NCI-H510A treated with DMSO at 0.1 percent for 48 hours (cell line): ENCODE measurements at places on chromosomes 2 and 18.

DNA sequence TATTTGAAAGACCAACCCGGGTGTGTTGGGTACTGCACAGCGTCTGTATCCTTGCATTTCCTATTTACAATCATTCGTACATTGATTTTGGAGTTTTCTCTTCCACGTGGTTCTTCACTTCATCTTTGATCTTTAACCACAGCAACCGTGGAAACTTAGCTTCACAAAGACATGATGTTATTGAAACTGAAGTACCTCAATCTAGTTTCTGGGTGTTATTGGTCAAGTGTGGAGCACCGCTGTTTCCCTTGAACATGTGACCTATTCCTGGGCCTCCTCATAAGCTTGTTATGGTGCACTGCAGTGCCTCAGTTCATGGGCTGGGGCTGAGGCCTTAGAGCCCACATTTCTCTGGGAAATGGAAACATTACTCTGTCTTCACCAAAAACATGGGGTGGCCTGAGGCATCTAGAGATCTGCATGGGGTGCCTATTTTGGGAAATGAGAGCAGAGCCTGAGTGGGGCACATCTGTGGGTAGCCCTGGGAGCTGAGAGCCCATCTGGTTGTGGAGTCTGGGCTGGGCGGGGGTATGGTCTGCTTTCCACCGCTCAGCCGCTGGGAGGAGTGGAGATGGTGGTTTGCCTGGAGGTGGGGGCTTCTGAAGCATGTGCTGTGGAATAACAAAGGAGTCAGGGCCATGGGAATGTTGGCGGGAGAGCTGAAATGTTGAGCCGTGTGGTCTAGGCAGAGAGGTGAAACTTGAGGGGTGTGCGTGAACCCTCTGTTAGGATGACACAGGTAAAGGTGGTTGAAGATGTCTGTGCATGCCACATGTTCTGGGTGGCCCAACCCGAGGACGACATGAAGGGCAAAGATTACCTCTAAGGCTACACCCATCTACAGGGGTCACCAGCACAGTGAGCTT, 37.4 kb downstream of the ZNF236 start:
- no peak for DNase-seq

GRCh38 chr2:64212346-64212745, 68.1 kb upstream of the PELI1 start:
- DNase-seq: no peak

DNA sequence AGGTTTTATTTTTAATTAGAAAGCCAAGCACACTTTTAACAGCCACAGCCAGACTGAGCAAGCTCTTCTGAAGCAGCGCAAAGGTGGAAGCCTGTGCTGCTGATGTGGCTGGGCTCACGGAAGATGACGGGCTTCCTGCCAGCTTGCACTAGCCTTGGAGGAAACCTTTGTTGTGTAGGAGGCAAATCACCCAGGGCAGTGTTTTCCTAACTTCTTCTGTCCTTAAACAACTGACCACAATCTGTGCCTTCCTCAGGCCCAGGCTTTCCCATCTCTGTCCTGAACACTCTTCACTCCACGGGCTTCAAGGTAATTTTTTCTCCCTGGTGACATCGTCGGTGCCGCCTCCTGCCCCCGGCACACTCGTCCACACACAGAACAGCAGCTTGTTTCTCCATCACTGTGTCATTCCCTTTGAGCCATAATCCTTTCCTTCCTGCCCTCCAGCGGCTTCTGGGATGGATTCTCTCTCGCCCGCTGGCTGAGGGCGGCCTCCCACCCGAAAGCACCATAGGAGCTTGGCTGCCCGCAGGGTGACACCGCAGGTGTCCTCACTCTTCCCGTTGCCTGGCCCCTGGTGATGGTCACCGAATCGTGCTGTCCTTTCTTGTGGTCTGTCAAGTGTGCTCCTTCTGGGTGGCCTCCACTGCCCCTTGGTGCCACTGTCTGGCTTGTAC, 31.1 kb upstream of the INHBB start:
- no peak for DNase-seq

DNA sequence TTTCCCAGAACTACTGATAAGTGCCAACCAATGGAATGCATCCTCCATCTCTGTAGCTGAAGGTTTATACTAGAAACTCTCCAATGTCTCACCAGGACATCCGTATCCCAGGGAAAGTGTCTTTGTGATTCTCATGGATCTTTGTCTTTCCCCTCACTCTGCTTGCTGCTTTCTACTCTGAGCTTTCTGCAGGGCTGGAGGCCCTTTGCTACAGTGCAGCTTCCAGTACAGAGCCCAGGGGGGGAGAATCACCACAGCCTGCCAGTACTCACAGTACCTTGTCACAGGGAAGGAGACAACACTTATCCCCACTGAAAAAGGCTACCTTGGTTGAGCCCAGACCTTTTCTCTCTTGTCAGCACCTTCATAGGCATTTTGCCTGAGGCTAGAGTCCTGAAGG, 627.0 kb downstream of the CNTNAP5 start:
- no peak for DNase-seq

DNA sequence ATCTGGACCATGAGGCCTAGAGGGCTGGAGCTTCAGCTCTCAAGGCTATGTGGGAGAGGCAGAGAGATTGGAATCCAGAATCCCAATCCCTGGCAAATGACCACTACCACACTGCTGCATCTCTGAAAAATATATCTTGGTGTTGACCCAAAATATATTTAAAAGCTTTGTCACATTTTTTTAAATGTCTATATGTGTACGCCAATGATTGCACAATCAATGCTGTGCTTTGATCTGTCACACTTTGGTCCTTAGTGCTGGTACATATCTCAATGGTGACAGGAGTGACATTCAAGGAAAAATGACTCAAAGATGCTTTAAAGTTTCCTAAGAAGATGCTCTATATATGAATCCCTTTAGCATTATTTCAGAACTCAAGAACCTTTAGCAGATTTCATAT, 31.7 kb upstream of the NEDD4L start:
- no peak for DNase-seq

GRCh38 chr2:29657674-29658073, 263.7 kb downstream of the ALK start:
- DNase-seq: no peak

GRCh38 chr2:127347015-127347414, 40.8 kb downstream of the MAP3K2 start:
- no peak for DNase-seq

GRCh38 chr18:74446631-74447403, 10.3 kb downstream of the DIPK1C start:
- no peak for DNase-seq

DNA sequence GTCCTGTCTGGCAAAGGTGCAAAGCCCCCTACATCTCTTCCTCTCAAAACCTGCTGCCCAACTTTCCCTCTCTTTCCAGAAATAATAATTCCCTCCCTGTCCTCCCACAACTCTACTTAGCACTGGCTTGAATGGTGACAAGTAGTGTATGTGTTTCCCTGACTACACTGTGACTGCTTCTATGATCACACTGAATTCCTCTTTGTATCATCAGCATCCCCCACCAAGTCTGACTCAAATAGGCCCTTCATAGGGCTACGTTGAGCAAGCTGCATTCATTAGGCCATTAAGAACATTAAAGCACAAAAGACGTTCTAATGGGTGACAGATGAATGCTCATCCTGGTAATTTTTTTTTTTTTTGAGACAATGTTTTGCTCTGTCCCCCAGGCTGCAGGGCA, 13.7 kb upstream of the ST3GAL5 start:
- DNase-seq: no peak

- peak; percentile 67 for DNase-seq
Measured at GRCh38 chr2:122414902-122415301, 659.5 kb downstream of the TSN start.

DNA sequence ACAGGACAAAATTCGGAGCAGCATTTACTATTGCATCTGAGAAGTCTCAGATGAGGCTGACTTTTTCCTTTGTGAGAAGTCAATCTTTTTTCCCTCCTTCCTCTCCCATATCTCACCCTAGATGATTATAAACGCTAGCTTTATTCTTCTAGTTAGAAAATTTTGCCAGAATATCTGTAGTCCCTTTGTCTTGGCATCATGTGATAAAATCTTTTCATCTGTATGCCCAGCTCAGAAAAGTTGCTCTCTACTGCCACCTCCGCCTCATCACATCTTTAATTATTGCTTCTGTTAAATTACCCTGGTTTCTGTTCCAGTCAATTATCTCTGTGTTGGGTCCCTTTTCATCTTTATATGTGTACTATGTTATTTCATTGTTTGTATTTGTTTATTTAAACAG, 210.8 kb upstream of the SLC35G4 start:
- DNase-seq: peak; percentile 0

DNA sequence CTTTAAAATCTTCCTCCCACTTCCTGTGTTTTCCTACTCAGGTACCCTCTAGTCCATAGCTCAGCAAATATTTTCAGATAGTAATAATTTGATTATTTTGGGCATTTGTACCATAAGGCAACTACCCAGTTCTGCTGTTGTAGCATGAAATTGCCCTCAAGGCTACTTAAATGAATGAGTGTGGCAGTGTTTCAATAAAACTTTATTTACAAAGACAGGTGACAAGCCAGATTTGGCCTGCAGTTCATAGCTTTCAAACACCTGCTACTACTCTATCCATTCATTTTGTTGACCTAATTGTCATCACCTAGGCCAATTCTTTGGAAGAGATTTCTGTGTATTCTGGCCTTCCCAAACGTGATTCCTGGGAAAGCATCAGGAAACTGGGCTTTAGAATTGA, 28.9 kb downstream of the NYAP2 start:
- no peak for DNase-seq

DNA sequence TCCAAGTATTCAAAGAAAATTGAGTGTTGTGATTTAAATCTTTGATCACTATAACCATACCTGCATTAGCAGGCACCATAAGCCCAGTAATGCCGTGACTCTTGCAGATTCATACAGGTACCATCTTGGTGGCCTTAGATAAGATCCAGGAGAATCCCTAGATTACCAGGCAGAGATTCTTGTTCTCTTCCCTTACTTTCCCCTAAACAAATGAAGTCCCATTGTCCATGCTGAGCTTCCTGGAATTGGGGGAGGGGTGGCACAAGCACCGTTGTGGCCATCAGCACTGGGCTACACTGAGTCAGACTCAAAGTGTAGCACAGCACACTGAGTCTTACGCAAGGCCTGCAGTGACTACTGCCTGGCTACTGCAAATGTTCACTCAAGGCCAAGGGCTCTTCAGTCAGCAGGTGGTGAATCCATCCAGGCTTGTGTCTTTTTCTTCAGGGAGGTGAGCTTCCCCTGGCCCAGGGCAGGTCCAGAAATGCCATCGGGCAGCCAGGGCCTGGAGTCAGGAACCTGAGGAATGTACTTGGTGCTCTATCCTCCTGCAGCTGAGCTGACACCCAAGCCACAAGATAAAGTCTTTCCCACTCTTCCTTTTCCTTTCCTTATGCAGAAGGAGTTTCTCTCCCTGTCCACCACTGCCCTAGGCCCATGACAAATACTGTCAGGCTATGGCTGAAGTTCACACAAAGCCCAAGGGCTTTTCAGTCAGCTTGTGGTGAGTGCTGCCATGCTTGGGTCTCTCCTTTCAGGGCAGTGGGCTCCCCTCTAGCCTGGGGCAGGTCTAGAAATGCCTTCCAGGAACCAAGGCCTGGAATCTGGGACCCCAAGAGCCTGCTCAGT, 52.6 kb downstream of the CD28 start:
- DNase-seq: no peak

DNA sequence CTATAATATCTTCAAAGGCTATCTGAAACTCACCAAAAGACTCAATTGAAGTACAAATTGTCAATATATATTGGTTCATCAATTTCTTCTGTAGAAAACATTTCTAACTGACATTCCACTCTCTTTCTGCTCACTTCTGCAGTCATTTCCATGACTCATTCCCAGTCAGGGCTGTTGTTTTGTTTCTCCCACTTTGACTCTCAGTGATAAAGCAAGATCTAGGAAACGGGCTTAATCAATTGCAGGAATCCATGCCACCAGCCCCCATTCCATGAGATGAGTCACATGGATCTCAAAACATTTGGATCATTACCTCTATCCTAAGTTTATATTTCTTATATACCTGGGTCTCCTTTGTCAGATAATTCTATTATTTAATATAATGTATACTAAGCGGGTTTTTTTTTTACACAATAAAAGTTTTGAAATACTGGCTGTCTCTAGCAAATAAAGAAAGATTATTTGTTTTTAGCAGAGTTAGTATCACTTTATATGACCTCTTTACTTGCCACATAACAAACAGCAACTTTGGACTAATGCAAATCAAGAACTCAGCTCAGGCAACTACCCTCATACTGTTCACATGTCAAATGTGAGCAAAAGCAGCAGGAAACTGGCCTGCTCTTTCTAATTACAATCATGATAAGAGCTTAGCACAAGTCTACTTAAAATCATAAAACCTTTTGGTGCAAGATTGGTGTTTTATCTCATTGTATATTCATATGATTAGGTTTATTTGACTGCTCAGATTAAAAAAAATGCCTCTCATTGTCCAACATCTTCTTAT, 251.1 kb upstream of the PIK3C3 start:
- no peak for DNase-seq

GRCh38 chr2:180519276-180519675, 461.1 kb upstream of the UBE2E3 start:
- DNase-seq: no peak

- DNase-seq: no peak
Measured at GRCh38 chr2:109013051-109013450, 24.0 kb upstream of the EDAR start.

DNA sequence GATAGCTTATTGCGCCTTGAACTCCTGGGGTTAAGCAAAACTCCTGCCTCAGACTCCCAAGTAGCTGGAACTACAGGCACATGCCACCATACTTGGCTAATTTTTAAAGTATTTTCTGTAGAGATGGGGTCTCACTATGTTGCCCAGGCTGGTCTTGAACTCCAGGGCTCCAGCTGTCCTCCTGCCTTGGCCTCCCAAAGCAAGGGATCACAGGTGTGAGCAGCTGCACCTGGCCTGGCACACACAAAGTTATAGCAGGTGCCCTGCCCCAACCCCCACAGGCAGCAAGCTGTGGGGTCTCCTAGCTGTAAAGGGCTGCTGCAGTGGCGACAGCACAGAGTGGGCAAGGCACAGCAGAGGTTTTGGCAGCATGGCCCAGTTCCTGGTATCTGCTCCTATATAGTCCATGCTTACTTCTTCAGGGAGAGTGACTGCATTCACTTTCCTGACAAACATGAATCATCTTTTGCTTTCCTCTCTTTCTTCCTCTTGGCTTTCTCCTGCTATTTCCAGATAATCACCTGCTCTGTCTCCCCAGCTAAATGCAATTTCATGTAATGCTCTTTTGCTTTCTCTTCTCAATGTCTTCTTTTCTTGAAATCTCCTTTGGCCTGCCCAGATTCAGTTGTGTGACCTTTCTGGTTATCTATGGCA, 27.3 kb upstream of the METAP1D start:
- no peak for DNase-seq

GRCh38 chr18:79458131-79458838, 62.6 kb downstream of the NFATC1 start:
- no peak for DNase-seq

DNA sequence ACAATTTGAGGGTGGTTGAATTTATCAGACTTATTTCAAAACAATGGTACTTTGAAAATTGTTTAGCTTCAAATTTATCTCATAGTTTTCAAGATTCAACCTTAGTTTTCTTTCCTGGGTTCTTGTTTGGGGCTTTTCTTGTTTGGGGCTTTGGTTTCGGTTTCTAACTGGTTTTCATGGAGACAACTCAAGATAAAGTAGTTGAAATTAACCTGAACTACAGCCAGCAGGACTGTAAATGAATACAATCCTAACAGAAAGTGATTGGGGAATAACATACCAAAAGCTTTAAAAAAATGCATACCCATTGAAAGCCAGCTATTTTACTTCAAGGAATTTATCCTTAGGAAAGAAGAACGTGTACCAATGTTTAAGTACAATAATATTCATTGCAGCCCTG, 133.5 kb upstream of the SLC14A2 start:
- DNase-seq: no peak
